Renal pelvis (tissue), 12 donors: ENCODE measurements at places on chromosomes 3 and 15. TPM values are rescaled to one million over a fixed set of nuclear protein-coding genes. Genes with fewer than 3 reads are reported as not detected.

DNA sequence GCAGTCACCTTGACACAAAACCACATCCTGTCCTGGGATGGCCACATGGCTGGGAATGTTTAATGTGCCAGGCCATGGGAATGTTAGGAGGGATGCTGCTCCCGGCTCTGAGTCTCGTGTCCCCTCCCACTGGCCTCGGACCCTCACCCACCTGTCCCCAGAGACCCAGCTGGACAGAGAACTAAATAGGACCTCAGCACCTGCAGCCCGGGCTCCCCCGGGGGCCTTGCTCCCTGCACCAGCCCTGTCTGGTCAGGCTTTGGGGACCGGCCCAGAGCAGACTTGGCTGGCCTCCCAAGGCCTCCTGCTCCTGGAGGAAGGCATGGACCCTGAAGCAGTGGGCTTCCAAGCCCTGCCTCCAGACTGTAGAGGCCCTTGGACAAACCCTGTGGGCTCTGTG, 100.0 kb upstream of the IQSEC1 start:
- DNase-seq, result no peak

- DNase-seq, result peak; percentile 10
Measured at GRCh38 chr3:43413676-43414368, 127.5 kb downstream of the SNRK start.

- no peak for DNase-seq
Measured at GRCh38 chr15:40846841-40847222, 3.0 kb downstream of the SPINT1 start.

DNA sequence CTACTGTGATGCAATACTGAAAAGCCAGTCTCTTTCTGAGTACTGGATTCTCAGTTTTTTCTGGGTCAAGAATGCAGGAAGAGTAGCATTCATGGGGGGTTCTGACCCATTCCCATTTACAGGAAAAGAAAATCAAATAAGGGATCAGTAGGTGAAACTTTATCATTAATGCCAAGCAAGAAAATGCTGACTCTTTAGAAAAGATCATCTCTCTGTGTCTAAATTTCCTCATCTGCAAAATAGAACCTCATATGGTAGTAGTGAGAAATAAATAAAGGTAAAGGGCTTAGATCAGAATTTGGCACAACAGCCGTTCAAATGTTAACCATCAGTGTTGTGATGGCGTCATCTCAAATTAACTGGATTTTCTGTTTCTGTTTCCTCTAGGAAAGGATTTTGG, 807.6 kb upstream of the LMCD1 start:
- DNase-seq, result no peak

- no peak for DNase-seq
Measured at GRCh38 chr3:144141496-144141895, 169.9 kb downstream of the DIPK2A start.

GRCh38 chr3:187434524-187434923, 66.3 kb downstream of the RTP4 start:
- DNase-seq, result no peak

Gene ARPP21
- 1.7 TPM for polyA plus RNA-seq

Gene PARP15
- polyA plus RNA-seq, result 0.36 TPM
